Stimulated activated CD4-positive, alpha-beta T cell treated with anti-CD3 and anti-CD28 coated beads, Interleukin-12 subunit alpha, Interleukin-12 subunit beta, amount 100 ng/mL, for 24 hours (primary cell): ENCODE measurements at places on chromosomes 7 and 10.

DNA sequence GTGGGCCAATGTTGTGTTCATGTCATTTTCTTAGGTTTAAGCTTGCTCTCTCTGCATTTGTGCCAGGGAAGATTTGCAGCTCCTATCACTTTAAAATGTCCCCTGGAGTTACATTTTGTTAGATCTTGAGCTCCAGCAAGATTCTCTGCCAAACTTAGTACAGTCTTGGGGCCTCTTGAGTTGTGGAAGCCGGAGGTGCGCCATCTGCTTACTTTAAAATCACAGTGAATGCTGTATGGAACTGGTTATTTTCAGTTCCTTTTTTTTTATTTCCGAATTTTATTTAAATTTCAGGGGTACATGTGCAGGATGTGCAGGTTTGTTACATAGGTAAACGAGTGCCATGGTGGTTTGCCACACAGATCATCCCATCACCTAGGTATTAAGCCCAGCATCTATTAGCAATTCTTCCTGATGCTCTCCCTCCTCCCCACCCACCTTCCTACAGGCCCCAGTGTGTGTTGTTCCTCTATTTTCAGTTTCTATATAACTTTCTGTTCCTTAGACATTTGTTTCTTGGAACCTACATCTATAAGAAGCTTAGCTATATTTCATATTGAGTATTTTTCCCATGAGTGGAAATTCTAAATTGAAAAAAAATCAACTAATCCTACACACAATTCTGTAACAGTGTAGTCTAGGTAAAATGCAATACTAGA, 114.4 kb upstream of the CREB5 start:
- DNase-seq = no peak

- DNase-seq = no peak
Measured at GRCh38 chr10:117991701-117992100, 55.0 kb downstream of the RAB11FIP2 start.

- DNase-seq = no peak
Measured at GRCh38 chr10:68271196-68271882, 39.4 kb upstream of the ATOH7 start.

GRCh38 chr10:77801474-77802161, 124.9 kb downstream of the DLG5 start:
- DNase-seq = no peak

GRCh38 chr7:137685433-137686164, 161.2 kb downstream of the DGKI start:
- no peak for DNase-seq

DNA sequence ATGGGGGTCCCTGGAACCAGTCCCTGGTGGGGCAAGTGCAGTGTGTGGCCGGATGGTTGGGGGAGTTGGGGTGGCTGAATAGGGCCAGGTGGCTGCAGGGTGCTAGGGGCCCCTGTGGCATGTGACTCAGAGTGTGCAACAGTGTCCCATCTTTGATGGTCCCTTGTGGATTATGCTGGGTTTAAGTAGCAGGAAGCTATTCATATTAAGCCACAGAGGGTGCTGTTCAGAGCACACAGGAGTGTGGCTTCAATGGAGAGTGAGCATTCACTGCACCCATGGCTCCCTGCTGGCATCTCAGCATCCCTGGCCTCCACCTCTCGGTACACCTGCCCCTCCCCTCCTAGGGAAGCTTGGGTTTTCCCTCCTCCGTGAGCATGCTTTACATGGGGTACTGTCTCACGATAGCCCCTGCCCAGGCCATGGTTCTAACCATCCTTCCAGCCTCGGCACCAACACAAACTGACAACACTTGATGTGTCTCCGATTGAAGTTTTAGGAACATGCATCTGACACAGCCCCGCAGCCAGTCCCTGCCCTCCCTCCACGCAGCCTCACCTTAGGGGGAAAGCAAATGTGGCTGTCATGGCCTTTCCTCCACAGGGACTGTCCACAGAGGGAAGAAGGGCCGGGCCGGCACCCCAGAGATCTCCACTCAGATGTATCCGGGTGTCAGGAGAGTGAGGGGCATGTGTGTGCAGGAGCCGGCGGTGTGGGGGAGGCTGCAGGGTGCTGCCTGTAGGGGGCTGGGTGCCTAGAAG, 30.4 kb upstream of the PPIF start:
- DNase-seq = no peak

GRCh38 chr7:128221929-128222403, 19.1 kb upstream of the LEP start:
- no peak for DNase-seq

GRCh38 chr7:151085691-151086620, at the start of gene AGAP3:
Gene AGAP3 (plus strand): TSS chr7:151086475. CDS start chr7:151086742, 267 bp downstream.
- DNase-seq = peak; percentile 48

DNA sequence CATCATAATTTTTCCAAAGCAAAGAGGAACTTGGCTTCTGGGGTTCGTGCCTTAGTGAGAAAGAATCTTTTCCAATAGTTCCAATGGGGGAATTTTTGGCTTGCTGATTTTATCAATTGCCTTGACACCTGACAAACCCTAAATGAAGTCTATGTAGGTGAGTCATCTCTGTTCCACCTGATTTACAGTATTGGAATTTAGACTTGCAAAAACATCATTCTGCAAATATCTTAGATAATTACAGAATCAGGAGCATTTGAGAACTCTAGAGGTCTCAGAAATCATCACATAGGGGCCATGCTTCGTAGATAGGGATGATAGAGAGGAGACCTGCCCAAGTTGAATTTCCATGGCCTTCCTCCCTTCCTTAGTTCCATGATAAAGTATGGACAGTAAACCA, 9.3 kb downstream of the SLC35G1 start:
- no peak for DNase-seq

DNA sequence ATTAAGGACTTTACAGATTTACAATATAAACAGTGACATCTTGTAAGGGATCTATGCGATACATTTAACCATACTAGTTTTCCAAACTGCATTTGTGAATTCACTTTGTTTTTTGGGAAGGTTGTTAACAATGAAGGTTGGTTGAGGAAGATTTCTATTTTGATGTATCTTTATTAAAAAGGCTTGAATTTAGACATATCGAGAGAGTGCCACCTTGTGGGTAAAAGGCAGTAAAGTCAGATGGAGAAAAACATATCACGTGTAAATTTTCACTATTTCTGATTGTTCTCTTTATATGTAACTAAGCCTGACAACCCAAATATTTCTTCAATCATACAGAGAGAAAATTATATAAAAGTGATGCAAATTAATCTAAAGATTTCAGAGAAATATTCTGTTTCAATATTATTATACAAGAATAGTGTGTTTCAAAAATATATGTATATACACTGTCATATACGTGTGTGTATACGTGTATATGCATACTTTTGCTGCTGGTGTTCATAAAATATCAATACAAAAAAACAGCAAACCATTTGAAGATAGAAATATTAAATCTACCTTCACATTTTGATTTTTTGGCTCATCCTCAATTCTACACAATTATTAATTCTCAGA, 988.6 kb downstream of the SORCS1 start:
- DNase-seq = no peak

- DNase-seq = no peak
Measured at GRCh38 chr7:157054927-157055326, 44.5 kb upstream of the MNX1 start.

DNA sequence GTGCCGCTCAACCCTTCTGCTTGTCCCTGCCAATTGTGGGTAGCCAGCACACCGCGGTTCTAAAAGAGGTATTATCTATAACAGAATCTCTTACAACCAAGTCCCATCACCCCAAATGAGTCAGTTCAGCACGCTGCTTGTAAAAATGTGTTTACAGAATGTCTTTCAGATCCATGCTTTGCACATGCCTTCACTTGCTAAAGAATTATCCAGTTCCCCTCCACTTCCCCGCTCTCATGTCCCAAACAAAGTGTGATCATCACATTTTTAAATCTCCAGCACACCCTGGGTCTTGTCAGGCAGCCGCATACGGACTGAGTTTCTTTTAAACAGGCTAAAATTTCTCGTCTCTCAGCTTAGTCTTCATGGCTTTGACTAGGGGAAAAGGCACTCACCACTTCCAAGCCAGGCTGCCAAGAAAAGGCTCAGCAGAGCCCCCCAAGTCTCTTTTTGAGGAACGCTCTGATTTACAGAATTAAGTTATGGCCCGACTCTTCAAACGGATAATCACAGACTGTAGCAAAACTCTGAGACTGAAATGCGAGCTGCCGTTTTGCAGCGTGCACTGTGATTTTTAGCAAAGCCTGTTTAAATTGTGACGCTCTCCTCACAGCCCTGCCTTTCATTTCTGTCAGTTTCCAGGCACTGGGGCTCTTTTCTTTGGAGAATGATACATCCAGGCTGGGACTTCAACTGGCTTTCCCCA, 29.8 kb upstream of the FGFR2 start:
- no peak for DNase-seq

DNA sequence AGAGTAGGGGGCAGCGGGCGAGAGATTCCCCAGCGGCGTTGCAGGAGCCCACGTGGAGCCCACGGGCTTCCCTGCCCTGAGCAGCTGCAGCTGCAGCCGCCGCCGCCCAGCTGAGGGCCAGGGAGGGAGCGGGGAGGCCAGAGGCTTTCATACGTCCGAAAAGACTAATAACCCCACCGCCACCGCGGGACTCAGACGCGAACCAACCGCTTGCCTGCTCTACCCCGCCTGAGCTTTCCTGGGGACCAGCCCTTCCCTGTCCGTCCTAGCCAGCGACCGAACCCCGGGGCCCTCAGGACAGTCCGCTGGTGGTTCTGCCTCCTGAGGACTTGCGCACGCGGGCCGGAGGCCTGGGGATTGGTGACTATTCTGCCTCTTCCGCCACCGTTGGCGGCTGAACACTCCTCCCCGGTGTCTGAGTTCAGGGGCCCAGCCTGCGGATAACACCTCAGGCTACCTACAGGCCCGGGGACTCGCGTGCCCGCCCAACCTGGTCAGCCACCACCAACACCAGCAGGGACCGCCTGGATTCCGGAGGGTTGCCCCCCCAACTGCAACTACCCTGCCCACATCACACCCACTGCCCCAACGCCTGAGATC, 18.4 kb downstream of the IFT22 start:
- no peak for DNase-seq

DNA sequence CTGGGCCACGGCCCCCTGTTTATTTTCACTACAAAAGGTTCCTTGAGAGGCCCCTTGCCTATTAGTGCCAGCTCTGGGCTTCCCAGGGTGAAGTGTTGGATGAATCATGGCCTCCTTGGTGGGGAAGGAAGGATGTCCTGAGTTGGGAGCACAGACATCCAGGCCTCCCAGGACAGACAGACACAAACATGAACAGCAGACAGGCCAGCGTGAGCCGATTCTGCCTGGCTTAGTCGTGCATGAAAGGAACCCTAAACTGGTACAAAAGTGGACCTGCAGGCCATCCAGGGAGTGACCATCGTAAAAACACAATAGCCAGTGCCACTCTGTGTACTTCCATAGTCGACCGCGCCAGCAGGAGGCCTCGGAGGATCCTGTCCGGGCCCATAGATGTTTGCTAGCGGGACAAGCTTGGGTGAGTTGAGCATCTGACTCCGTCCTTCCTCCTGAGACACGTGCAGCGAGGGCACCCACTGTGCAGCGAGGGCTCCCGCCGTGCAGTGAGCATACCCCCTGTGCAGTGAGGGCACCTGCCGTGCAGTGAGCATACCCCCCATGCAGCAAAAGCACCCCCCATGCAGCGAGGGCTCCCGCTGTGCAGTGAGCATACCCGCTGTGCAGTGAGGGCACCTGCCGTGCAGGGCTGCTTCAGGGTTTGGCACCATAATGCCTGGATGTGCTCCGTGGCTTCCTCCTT, 51.3 kb upstream of the PRKAR1B start:
- DNase-seq = no peak

- DNase-seq = no peak
Measured at GRCh38 chr7:156223935-156224832, 411.9 kb upstream of the SHH start.

GRCh38 chr10:104332243-104333031, 5.8 kb downstream of the ITPRIP start:
- no peak for DNase-seq

DNA sequence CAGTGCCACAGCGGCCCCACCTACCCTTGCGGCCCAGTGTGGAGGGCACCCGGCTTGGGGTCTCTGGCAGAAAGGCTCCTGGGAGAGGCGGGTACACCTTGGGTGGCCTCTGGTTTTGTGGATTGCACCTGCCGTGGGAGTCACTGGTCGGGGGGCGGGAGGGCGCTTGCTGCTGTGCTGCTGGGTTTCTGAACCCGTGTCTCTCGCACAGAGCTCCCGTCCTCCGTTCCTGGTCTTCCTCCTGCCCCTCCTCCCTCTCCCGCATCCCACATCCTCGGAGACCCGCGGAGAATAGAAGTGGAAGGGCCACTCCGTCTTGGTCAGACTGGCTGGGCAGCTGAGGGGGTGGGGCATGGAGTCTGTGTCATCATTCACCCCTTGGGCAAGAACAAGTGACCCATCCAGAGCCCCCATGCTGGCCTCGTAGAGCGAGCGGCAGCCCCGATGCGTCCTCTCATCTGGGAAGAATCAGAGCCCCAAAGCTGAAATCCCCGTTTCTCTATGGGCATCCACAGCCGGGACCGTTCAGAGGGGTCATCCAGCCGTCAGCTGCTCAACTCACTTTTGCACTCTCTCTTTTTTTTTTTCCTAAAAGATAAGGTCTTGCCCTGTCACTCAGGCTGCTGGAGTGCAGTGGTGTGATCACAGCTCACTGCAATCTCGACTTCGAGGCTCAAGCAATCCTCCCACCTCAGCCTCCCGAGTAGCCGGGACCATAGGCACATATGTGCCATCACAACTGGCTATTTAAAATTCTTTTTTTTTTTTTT, 4.0 kb downstream of the MAFK start:
- no peak for DNase-seq

GRCh38 chr10:130003166-130003565, 39.1 kb upstream of the EBF3 start:
- no peak for DNase-seq

GRCh38 chr7:25384788-25385505, 156.7 kb upstream of the NPVF start:
- DNase-seq = no peak

GRCh38 chr10:69421611-69422308, 5.0 kb upstream of the TACR2 start:
- no peak for DNase-seq

- DNase-seq = no peak
Measured at GRCh38 chr7:81924494-81924893, 154.6 kb upstream of the HGF start.

DNA sequence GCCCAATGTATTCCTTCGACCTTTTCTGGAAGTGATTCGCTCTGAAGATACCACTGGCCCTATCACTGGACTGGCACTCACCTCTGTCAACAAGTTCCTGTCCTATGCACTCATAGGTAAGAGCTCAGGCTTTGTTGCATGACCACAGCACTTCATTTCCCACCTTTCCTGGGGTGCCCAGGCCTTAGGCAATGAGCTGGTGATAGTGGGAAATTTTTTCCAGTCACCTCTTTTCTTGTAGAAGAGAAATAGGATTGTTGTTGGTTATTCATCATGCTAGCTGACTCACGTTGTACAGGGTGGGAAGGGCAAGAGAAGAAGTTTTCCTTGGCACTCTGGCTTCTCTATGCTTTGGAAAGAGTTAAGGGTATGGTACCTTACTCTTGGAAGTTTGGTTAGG, 51.4 kb upstream of the NFKB2 start:
- no peak for DNase-seq

DNA sequence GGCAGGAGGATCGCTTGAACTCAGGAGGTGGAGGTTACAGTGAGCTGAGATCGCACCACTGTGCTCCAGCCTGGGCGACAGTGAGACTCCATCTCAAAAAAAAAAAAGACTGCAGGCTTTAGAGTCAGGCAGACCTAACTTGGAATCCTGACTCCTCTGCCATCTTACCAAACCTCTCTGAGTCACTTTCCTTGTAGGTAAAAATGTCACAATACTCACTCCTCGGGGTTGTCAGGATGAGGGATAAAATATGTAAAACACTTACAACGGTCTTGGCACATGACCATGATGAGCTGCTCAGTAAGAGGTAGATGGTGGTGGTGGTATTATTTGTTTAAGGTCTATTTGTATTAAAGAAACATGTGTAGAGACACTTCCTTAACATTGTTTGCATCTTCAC, 154.1 kb upstream of the PDE1C start:
- DNase-seq = no peak
